Left kidney (tissue), 8 donors: ENCODE measurements at places on chromosomes 13 and 19. TPM values are rescaled to one million over a fixed set of nuclear protein-coding genes. Genes with fewer than 3 reads are reported as not detected.

GRCh38 chr13:53847502-53847901 lies 818.9 kb downstream of the OLFM4 start:
- no peak for DNase-seq

DNA sequence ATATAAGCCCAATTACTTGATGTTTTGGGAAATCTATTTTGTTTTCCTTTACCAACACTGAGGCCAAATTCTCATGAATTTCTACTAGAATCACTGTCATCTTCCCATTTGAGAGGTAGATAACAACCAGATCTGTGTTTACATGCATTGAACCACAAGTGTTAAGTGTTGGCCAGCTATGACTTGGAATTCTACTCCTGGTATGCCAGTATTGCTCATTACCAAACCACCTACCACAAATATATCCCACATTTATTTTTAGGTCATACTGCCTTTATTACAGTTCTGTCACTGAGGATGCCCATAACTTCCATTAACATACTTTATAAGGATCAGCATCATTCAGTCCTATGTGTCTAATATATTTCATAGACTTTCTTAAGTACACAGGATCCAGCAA lies 328.9 kb downstream of the DIAPH3 start:
- no peak for DNase-seq

GRCh38 chr19:52176574-52176973 lies 5.2 kb upstream of the ZNF836 start:
- DNase-seq: no peak

DNA sequence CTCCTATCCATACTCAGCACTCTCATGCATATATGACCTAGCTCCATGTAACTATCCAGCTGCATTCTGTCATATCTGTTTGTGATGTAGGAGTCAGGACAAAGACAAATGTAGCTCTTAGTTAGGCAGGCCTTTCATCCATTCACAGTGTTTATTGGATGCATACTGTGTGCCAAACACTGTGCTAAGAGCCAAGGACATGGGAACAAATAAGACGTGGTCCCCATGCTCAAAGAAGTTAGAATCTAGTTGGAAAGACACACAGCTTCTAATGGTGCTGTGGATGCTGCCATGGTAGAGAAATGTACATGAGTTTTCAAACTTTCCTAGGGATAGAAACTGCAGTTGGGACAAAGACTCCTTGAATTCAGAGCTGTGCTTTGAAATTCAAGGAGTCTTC lies 31.7 kb upstream of the IL17D start:
- DNase-seq: no peak

- no peak for DNase-seq
Measured at GRCh38 chr19:33879818-33880575, 83.3 kb downstream of the KCTD15 start.

DNA sequence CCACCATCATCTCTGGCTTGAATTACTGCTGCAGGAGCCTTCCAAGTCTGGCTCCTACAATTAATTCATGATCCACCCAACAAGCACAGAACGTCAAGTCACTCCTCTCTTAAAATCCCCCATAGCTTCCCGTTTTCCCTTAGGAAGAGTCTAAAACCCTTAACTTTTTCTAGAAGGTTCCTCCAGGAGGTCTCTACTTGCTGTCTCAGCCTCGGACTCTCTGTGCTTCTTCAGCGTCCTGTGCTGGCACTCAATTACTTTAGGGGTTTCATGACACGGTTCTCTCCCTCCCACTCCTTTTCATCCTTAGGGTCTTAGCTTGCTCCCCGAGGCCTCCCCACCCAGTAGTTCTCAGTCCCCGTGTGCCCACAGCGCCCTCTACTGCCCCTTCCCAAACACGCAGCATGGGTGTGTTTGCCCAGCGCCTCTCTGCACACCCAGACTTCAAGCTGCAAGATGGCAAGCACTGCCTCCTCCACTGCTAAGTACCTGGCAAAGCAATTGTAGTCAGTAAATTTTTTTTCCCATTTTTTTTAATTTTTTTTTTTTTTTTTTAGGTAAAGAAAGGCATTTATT lies 25.8 kb upstream of the MAP3K10 start:
- DNase-seq: peak; percentile 43

DNA sequence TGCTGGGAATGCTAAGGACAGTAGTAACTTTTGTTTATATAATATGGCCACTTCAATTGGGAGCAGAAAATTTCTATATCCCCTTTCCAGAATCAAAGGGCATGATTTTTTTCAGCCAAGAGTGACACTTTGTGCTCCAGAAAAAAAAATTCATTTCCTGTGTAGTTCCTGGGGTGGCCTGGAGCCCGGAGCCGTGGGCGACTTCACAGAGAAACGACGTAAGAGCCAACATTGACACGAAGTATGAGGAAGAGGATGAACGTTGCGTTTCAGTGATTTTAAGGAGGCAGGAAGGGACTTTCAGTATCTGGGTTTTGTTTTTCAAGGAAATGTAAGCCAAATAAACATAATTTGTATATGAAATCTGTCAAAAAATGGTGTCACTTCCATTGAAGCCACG lies 187.6 kb downstream of the STK24 start:
- no peak for DNase-seq

DNA sequence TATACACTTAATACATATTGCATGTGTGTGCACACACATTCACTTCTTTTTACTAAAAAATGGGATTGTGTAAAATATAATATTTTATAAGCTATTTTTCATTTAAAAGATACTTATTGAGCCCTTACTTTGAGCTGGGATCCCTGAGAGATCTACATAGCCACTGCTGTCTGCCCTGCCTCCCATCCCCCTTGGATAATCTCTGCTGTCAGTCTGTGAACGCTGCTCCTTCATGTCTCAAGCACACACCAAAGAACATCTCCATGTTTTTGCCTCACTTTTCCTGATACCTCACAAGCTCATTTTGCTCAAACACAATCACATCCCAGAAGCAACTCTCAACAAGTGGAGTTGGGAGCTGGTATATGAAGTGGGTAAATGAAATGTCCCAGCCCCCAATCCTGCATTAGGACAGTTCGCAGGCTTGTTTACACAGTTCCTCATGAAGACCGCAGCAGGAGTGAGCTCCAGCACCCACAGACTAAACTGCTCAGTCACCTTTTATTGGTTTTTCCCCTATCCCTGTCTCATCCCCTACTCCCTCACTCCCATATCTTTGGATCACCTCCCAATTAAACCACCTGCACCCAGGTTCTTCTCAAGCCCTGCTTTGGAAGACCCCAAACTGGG lies 108.3 kb upstream of the FRY start:
- no peak for DNase-seq

DNA sequence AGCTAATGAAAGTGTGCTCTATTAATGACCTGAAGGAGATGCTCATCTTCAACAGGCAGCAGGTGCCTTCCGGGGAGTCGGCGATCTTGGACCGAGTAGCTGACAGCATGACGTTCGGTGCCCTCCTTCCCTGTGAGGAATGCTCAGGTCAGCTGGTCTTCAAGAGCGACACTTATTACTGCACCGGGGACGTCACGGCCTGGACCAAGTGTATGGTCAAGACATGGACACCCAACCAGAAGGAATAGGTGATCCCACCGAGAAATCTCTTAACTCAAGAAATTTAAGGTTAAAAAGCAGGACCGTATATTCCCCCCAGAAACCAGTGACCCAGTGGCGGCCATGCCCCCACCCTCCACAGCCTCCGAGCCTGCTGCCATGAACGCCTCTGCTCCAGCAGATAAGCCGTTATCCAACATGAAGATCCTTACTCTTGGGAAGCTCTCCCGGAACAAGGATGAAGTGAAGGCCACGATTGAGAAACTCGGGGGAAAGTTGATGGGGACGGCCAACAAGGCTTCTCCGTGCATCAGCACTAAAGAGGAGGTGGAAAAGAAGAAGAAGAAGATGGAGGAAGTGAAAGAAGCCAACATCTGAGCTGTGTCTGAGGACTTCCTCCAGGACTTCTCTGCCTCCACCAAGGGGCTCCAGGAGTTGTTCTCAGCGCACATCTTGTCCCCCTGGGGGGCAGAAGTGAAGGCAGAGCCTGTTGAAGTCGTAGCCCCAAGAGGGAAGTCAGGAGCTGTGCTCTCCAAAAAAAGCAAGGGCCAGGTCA lies 22.8 kb upstream of the ANKRD10 start:
- DNase-seq: no peak

DNA sequence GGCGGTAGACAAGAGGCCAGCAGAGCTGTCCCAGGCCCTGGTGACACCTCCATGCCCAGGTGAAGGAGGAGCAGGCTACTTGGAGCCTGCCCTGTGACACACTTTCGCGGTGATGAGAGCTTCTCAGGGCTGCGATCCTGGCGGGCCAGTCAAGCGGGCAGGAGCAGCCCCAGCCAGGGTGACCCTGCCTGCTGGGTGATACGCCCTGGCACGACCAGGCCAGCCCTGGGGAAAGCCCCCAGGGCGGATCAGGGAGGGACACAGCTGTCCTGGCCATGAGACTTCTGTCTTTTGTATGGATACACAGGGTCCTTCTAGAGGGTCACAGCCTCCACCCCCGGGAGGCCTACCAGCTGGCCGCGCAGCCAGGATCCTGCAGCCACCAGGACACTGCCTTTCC lies 13.1 kb downstream of the DNM2 start:
- DNase-seq: no peak

GRCh38 chr13:76471486-76471885 lies 414.7 kb downstream of the KCTD12 start:
- DNase-seq: no peak

DNA sequence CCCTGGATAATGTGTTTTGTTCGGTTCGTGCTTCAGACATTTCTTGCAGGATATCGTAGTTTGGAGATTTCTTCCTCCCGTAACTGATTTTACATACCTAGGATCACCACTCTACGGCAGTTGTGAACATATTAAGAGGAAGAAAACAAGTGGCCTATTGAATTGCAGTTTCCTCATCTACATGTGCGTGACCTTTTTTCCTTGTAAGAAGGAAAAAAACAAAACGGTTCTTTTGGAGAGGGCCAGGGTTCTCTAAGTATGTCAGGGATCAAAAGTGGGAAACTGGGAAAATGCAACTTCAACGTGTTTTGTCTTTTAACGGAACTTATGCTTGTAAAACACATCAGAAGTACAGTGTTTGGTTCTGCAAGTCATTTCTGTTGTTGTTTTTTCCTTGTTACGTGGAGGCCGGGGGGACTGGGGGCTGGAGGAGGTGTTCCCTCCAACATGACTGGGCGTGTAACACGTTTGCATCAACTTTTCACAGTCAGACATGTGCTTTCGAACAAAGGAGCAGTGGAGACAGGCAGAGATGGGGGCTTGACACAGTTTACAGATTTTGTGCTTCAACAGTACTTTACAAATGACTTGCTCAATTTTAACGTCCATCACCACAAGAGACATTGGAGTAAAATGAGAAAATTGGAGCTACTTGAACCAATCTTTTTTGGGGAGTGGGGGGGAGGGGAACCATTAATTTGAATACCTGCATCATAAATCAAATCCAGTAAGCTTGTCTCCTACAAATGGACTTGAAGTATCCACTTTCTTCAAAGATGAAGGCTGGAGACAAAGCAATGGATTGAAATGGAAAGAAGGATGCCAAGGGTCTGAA lies 3.8 kb downstream of the ZC3H4 start:
- peak; percentile 43 for DNase-seq

- no peak for DNase-seq
Measured at GRCh38 chr13:41791056-41791455, 169.9 kb downstream of the VWA8 start.

DNA sequence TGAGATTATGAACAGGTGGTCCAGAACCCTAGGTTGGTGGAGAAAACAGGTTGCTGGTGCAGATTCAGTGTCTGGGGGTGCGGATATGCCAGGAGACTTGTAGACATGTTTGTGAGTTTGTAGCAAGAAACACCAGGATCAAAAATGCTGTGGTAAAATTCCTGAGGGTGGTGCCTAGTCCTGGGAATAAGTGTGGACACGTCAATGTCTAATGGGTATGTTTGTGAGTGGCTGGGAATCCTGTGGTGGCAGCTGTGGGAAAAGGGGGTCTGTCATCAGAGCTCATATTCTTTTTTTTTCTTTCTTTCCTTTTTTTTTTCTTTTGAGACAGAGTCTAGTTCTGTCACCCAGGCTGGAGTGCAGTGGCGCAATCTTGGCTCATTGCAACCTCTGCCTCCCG lies 7.2 kb downstream of the ZNF708 start:
- DNase-seq: no peak

DNA sequence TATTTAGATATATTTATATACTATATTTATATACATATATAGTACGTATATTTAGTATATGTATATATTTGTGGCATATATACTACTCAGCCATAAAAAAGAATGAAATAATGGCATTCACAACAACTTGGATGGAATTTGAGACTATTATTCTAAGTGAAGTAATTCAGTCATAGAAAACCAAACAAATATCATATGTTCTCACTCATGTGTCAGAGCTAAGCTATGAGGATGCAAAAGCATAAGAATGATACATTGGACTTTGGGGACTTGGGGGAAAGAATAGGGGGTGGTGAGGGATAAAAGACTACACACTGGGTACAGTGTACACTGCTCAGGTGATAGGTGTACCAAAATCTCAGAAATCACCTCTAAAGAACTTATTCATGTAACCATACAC lies 1015.7 kb downstream of the EFNB2 start:
- DNase-seq: no peak

GRCh38 chr19:1274852-1275259 lies 474 bp upstream of the FAM174C start:
- no peak for DNase-seq

SLC25A41 gene
- polyA plus RNA-seq: 1.0 TPM

SHD gene
- 2.4 TPM for polyA plus RNA-seq

SPACA4 gene
- polyA plus RNA-seq: not detected

CD33 gene
- polyA plus RNA-seq: 3.0 TPM

MPHOSPH8 gene
- polyA plus RNA-seq: 96.6 TPM

IZUMO2 gene
- 0.35 TPM for polyA plus RNA-seq
